ENCODE measurements at places on chromosomes 3 and 15.

DNA sequence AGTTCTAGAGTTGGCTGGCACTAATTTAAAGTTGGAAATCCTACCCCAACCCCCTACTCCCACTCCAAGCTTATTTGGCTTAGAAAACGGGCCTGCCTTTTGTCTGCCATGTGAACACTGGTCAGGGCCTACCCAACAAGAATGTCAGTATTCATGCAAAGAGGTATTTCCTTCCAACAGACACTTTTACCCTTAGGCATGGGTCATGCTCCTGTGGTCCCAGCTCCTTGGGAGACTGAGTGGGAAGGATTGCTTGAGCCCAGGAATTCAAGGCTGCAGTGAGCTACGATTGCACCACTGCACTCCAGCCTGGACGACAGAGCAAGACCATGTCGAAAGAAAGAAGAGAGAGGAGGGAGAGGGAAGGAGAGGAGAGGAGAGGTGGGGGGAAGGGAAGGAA, 137.5 kb upstream of the LRTM1 start:
- no peak for DNase-seq

DNA sequence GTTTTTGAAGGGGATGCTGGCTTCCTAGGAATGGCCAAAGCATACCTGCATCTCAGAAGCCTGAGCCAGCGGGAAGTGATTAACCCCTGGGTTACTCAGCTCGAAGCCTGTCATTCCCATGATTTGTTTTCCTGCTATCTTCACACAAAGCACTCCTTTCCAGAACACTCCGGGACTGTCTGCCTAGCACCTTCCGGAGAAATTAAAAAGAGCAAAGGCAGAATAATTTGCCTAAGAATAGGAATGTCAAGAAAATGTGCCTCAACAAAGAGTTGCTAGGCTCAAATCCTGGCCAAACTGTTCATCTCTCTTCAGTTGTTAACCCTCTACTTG, 34.1 kb downstream of the TPM1 start:
- no peak for DNase-seq

DNA sequence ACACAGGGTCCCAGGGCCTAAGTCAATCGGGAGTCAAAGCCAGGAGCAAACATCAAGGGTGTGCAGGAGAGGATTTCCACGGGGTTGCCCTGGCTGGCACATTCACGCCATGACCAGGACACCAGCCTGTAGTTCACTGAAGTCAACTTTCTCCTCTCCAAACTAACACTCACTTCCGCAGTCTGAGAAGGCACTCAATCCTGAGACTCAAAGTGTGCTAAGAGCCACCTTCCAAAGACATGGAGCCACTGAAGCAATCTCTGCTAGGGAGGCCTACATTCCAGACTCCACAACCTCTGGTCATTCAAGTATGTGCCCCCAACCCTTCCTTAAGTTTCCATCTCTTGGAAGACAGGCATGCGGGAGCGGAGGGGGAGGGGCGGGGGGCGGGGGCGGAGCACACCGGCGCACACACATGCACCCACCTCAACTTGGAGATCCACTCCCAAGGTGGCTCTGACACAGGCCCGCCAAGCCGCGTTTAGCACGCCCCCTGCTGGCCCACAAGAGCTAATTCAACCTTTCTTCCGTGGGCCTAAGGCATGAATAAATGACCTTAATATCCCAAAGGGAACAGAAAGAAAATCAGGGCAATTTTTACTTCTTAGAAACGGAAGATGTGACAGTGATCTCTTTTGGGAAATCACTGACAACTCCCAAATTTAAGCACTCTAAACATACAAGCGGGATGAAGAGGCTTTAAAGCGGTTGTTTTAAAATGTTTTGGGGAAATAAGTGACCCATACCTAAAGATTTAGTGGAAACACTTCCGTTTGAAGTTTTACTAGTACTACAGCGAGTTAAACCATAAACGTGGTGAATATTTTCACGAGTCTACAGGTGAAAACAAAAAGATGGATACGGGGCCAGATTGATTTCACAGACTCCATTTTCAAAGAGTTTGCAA, 162.5 kb upstream of the CHRNA7 start:
- peak; percentile 39 for DNase-seq

DNA sequence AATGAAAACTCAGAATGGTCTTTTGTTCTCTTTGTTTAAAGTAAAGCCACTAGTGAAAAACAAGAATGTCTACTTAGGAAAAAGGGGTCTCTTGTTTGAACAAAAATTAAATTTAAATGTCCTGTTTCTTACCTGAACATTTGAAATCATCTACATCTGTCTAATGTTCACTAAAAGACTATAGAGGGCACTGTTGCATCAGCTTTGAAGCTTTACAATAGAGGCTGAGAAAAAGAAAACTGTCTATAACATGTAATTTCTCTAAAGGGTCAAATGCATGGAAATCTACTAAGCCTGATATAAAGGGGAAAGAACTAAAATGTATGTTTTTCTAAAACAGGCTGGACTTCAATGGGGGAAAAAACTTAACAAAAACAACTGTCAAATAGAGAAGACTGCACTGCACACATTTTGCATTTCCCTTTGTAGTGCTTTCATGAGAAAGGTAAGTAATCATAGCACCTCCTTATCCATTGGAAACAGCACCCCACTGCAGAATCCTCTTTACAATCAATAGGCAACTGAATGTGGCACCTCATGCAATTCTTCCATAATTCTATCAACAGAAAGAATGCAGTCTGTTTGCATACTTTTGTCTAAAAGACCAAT, 26.3 kb downstream of the DPH6 start:
- DNase-seq, result no peak

DNA sequence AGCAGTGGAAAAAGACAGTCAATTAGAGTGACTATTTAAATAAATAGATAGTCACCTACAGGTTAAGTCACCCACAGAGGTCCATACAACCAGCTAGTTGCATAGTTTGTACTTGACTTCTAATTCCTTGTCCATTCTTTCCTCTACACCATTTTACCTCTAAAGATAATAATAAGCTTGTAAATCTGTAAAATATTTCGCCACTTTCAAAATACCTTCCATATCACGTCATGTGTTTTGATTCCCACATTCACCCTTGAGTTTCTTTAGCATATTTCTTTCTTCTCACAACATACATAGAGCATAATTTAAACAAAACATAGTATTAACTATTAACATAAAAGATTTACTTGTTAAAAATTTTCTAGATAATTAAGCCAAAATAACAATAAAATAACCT, 689.6 kb downstream of the MECOM start:
- no peak for DNase-seq

GRCh38 chr3:16936676-16937230, 52.0 kb downstream of the PLCL2 start:
- DNase-seq, result no peak

DNA sequence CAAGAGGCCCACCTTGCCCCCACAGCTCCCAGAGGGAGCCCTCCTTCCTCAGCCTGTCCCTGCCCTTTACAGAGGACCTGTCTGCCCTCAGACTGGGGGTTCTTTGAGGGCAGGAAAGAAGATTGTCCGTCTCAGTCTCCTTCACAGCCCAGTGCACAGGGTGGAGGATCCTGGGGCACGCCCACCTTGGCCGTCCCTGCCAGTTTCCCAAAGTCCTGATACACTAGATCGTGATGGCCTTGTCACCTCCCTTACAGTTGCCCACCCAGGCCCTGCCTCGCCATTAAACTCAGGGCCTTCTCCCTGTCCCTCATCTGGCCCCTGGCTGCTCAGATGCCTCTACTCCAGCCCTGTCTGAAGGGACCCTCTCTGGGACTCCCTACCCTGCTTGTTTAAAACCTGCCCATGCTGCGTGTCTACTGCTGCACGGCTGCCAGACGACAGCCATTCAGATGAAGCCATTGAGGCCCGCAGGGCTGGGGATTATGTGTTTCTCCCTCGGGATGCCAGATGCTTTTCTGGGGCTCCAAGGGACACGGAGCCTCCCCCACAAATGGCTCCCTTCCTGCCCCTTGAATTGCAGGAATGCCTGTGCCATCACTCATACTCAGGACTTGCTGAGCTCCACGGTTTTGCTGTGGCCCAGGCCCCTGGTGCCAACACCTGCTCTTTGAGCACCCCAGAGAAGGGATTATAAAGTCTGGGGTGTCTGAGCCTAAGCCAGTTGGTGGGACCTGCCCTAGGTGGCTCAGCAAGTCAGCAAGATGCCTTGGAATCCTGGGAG, 27.8 kb downstream of the ACSBG1 start:
- no peak for DNase-seq

DNA sequence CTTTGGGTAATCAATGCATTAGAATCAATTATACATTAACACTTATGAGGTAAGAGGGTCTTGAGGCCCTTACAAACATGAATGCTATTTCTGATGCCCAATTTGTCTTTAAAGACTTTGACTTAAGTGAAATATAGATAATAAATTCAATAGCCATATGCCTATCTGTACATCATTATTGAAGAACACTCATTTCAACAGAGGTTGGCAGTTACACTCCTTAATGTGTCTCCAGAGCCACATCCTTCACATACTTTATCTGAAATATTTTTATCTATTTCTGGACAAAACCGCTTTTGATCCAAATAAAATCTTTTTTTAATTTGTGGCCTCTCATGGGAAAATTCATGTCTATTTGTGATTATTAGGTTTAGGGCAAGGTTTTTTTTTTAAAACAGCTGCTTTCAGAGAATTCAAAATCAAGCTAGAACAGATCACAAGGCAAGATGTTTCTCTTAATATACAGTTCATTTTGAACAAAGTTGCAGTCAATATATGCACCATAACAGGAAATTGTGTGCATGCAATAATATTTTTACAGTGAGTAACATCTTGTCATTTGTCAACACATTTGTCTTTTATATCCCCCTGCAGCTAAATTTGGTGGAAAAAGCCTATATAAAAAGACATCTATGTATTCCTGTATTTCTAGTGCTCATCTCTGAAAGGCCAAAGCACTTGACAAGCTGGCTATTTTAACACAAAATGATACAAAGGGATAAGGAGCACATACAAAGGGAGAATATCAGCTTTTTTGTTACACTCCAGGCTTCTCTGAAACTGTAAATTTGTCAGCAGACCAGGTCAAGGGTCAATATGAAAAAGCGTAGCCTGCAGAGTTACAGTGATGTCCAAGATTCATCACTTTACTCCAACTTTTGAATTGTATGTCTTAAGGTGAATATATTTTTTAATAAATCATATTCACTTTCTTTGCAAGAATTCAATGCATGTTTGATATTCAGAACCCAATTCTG, 146.2 kb upstream of the DPH6 start:
- no peak for DNase-seq

- DNase-seq, result no peak
Measured at GRCh38 chr3:134576831-134577230, 74.0 kb downstream of the KY start.

DNA sequence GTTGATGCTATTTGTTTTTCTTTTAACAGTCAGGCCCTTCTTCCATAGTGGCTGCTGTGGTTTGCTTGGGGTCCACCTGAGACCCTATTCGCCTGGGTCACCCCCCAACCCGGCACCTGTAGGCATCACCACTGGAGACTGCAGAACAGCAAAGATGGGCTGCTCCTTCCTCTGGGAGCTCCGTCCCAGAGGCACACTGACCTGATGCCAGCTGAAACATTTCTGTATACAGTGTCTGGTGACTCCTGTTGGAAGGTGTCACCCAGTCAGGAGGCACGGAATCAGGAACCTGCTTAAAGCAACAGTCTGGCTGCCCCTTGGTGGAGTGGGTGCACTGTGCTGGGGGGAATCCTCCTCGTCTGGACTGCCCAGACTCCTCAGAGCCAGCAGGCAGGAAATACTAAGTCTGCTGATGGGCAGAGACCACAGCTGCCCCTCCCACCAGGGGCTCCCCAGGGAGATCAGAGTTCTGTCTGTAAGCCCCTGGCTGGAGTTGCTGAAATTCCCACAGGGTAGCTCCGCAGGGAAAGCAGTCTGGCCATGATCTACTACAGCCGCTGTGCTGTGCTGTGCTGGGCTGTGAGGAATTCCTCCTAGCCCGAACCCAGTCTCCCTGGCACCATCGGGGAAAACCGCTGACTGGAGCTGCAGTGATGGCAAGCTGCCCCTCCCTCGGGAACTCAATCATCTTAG, 248.2 kb downstream of the TBC1D5 start:
- no peak for DNase-seq

DNA sequence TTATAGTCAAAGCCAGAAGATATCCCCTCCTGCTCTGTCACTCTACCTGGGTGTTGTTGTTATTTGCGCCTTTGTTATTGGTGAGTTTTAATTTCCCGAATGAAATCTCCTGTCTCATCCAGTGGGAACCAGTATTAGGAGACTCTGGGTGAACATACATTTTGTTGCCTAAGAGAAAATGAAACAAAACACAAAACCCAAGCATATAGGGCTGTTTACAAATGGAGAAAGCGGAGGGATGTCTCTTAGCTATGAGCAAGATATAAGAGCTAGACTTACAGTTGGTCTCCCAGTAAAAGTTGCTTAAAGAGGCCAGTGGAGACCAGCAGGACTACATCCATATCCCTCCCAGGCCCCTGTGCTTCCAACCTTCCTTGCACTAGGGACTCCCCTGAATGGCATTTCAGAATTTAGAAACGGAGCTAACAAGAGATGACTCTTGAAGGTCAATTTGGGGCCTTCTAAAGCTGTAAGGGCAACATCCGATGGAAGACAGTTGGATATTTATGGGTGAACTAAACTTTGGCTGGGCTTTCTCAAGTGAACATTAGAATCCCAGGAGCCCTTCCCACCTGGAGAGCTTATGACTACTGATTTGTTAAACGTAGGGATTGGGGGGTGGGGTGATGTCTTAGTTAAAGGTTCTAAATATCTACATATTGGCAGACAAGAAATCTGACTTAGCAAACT, 2.7 kb downstream of the EOMES start:
- DNase-seq, result no peak

GRCh38 chr3:128504533-128504915, 11.5 kb upstream of the GATA2 start:
- DNase-seq, result no peak

DNA sequence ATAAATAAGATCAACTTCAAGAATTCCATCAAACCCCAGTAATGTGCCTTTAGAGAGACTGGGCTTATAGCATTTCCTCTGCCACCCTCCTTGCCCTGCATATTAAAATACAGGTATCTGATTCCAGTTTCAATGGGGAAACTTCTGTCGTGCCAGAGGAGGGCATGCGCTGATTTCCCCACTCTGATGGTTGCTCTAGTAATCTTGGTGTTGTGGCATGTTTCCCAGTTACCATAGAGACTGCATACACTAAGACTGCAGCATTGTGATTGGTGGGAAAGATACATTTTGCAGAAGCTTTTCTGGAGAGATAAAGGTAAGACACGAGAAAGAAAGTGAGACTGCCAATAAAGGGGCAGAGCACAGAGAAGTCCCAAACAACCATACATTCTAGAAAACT, 225.6 kb downstream of the TIGIT start:
- no peak for DNase-seq

GRCh38 chr15:35321926-35322325, 224.0 kb downstream of the DPH6 start:
- DNase-seq, result no peak

GRCh38 chr3:73094129-73094528, 32.7 kb downstream of the EBLN2 start:
- DNase-seq, result no peak

GRCh38 chr3:70980646-70981170, 602.8 kb downstream of the FOXP1 start:
- no peak for DNase-seq

GRCh38 chr3:124923833-124924232, 10.7 kb downstream of the MUC13 start:
- DNase-seq, result no peak
